Fibroblast of lung (primary cell): ENCODE measurements at places on chromosomes 5 and 9. TPM values are rescaled to one million over a fixed set of nuclear protein-coding genes. Genes with fewer than 3 reads are reported as not detected.

Gene NMUR2
- not detected in 2 replicates for total RNA-seq

GRCh38 chr9:119841016-119841415 is 471.8 kb upstream of the BRINP1 start:
- no peak for DNase-seq

GRCh38 chr9:91066042-91066415 is 264.4 kb downstream of the SYK start:
- DNase-seq, result no peak

DNA sequence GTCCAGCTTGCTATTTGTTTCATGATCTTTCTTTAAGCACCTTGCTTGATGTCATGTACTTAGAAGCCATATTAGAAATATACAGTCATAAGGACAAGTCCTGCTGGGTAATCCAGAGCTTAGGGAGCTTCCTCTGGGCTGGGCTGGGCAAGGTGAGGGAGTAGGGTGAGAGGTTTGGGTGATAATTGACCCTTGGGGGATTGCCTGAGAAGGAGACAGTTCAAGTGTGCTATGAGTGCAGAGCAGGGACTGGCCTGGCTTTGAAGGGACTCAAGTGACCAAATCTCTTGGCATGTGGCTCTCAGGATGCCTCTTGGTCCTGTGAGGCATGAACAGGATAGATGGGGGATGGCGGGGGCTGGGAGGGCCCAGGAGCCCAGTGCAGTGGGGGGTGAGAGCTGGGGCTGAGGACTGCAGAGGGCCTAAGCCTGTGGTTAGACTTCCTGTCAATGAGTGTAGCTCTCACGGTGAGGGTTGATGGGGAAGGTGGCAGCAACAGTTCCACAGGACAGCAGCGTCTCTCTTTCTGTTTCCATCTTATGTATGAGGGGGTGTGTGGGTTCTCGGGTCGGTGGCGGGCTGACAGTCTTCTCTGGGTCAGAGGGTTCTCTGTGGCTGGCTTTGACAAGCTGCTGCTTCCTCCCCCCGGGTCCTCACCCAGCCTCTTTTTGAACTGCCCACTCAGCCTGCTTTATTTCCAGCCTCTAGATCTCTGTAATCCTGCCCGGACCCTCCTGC is 53.5 kb downstream of the RGS3 start:
- peak; percentile 41 for DNase-seq

Gene PDE6A
- under 0.01 TPM in 2 replicates for total RNA-seq

- no peak for DNase-seq
Measured at GRCh38 chr5:162817364-162817763, 620.0 kb upstream of the CCNG1 start.

Gene HTR1A
- total RNA-seq, result not detected in 2 replicates

Gene HOMER1
- total RNA-seq, result 6.8 and 8.7 TPM in 2 replicates

DNA sequence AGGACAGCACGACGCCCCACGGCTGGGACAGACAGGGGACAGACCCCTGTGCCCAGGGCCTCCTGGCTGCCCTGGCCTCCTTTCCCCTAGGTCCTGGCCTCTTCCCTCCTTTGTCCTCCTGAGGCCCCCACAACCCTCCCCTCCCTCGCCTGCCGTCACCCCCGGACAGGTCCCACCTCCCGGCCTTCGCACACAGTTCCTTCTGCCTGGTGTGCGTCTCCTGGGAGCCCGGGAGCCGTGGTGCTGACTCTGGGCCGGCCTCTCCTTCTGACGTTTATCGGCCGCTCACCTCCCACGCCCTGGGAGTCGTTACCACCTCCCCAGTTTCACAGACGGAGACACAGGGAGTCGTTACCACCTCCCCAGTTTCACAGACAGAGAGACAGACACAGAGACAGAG is 25.1 kb upstream of the NOTCH1 start:
- DNase-seq, result no peak

- DNase-seq, result peak; percentile 47
Measured at GRCh38 chr5:103258957-103259704, 568 bp downstream of the MACIR start.

- no peak for DNase-seq
Measured at GRCh38 chr9:14912859-14913258, 2.6 kb upstream of the FREM1 start.

Gene EXOSC2
- total RNA-seq, result 22.0 and 27.7 TPM in 2 replicates

GRCh38 chr5:136769900-136770684 is 404.7 kb upstream of the TRPC7 start:
- DNase-seq, result peak; percentile 40

GRCh38 chr5:78547731-78548615 is 100.6 kb downstream of the LHFPL2 start:
- peak; percentile 92 for DNase-seq

- no peak for DNase-seq
Measured at GRCh38 chr9:6068983-6069382, 53.6 kb upstream of the RANBP6 start.

DNA sequence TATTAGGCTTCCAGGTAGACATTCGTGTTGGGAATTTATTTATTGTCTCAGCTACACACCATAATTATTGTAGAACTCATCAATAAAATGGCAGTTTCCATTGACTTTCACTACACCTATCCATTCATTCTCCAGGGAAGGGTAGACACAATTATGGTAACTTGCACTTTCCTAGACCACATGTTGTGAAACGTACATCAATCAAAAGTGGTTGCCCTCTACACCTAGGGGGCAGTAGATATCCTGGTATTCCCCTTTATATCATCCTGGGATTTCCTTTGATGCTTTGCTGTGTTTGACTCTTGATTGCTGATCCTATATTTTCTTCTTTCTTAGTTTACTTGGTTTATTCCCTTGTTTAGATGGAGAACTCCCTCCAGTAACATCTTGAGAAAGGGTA is 47.9 kb downstream of the ADGRV1 start:
- DNase-seq, result no peak

Gene C7
- under 0.01 and 11.6 TPM in 2 replicates for total RNA-seq

Gene SERF1B
- total RNA-seq, result 14.6 and 19.8 TPM in 2 replicates

Gene CDKN2B
- 29.0 and 44.9 TPM in 2 replicates for total RNA-seq

- no peak for DNase-seq
Measured at GRCh38 chr9:130990978-130991777, 17.8 kb upstream of the LAMC3 start.

Gene SPATA9
- 0.51 and 0.66 TPM in 2 replicates for total RNA-seq

DNA sequence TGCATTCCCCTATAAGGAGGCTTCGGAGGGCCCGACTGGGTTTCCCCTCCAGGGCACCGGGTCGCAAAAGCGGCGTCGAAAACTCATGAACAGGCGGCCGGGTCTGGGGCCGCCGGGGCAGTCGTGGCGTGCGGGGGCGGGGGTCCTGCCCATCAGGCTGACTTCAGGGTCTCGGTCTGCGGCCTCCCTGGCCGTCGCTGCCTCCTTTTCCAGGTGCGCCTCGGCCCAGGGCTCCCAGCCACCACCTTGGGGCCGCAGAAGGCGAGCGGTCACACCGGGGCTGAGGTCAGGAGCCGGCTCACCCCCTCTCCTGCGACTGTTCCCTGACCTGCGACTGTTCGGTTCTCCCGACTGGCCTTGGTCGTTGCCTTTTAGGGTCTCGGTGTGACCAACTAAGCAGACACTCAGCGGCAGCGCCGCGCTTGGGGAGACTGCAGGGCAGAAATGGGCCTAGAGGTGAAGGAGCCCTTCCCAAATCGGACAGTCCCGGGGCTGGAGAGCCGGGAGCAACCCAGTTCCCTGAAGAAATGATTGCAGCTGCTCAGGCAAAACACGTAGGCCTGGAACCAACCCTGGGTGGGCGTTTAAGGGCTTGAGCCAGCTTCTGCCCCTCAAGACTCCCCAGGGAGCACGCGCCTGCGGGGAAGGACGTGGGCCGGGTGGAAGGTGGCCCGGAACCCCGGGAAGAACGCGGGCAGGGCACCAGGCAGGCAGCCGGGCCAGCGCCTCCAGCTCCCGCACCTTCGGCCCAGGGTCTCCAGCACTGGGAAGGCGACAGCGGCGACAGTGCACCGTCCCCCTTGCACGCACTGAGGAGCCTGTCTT is 11.2 kb downstream of the IRX2 start:
- no peak for DNase-seq

- peak; percentile 71 for DNase-seq
Measured at GRCh38 chr9:128684325-128685199, 4.5 kb upstream of the SET start.

Gene OMD
- total RNA-seq, result under 0.01 and 0.17 TPM in 2 replicates

Gene PNPLA7
- total RNA-seq, result 1.3 and 3.0 TPM in 2 replicates

- DNase-seq, result no peak
Measured at GRCh38 chr5:159120446-159120845, 20.7 kb upstream of the EBF1 start.

- no peak for DNase-seq
Measured at GRCh38 chr9:133119103-133119845, 1.8 kb downstream of the RALGDS start.

Gene IL3
- not detected in 2 replicates for total RNA-seq

DNA sequence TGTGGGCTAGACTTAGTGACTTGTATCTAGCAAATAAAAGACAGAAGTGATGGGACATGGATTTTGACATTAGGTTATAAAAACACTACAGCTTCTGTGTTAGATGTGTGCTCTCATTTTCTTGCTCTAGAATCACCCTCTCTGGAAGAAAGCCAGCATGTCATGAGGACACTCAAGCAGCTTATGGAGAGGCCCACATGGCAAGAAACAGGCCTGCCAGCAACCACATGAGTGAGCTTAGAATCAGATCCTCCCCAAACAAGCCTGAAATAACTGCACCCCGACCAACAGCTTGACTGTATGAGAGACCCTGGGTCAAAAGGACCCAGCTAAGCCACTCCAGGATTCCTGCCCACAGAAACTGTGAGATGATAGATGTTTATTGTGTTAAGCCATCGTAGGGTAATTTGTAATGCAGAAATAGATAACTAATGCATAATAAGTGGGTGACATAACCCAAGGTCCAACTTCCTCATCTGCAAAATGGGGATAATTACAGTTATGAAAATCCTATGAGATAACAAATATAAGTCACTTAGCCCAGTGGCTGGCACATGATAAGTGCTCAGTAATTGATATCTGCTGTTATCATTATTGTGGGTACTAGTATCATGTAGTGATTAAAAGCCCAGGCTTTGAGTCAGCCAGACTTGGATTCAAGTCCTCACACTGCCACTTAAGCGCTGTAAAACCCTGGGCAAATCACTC is 86.5 kb downstream of the KLHL3 start:
- peak; percentile 61 for DNase-seq

GRCh38 chr9:33295571-33295970 is 5.3 kb downstream of the NFX1 start:
- no peak for DNase-seq

GRCh38 chr5:68408345-68408871 is 192.9 kb downstream of the PIK3R1 start:
- no peak for DNase-seq

- peak; percentile 88 for DNase-seq
Measured at GRCh38 chr5:128111818-128112448, 28.4 kb downstream of the SLC12A2 start.

- DNase-seq, result no peak
Measured at GRCh38 chr9:137168573-137168903, 1.3 kb downstream of the LRRC26 start.

GRCh38 chr5:32953694-32954093 is 242.6 kb downstream of the NPR3 start:
- no peak for DNase-seq

GRCh38 chr9:107983181-107983603 is 493.6 kb upstream of the KLF4 start:
- DNase-seq, result peak; percentile 55

- no peak for DNase-seq
Measured at GRCh38 chr5:143515829-143516228, 112.3 kb upstream of the NR3C1 start.

GRCh38 chr5:14810282-14810681 is 61.3 kb downstream of the ANKH start:
- no peak for DNase-seq

GRCh38 chr9:86333651-86334050 is 20.6 kb downstream of the TUT7 start:
- DNase-seq, result no peak

Gene PRPF4
- total RNA-seq, result 25.1 and 30.3 TPM in 2 replicates

Gene PHYHD1
- 12.3 and 20.0 TPM in 2 replicates for total RNA-seq

GRCh38 chr9:129712634-129713401 is 40.0 kb downstream of the PTGES start:
- DNase-seq, result peak; percentile 29

DNA sequence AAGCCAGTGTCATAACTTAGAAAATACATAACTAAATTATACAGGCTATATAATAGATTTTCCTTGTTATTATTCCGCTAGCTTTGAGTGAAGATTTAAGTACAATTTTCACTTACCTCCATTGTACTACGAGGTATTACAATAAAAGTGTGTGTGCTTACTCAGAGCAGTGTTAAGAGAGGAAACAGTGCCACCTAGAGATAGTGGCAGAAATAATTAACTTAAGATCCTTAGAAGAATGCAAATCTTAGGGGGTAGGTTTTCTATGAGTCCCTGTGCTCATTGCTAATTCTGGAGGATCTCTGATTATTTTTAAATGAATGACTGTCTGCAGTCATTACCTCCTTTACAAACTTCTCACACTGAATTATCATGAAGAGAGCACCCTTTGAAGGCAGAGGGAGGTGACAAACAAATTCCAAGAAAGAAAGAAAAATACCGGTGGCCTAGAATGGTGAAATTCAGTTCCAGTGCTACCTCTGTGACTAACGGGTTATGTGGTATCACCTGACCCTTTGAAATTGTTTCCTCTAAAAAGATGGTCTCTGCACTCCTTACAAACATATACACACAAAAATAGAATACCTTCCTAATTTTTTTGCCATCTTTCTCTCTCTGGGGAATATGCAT is 379.8 kb downstream of the TRIM36 start:
- peak; percentile 16 for DNase-seq

- DNase-seq, result peak; percentile 55
Measured at GRCh38 chr5:177189416-177189815, 55.8 kb downstream of the NSD1 start.

GRCh38 chr5:86709157-86709881 is 91.6 kb downstream of the COX7C start:
- DNase-seq, result no peak

GRCh38 chr5:41246376-41246775 is 33.0 kb upstream of the C6 start:
- peak; percentile 85 for DNase-seq

- DNase-seq, result no peak
Measured at GRCh38 chr5:59553992-59554391, 339.5 kb downstream of the PDE4D start.

DNA sequence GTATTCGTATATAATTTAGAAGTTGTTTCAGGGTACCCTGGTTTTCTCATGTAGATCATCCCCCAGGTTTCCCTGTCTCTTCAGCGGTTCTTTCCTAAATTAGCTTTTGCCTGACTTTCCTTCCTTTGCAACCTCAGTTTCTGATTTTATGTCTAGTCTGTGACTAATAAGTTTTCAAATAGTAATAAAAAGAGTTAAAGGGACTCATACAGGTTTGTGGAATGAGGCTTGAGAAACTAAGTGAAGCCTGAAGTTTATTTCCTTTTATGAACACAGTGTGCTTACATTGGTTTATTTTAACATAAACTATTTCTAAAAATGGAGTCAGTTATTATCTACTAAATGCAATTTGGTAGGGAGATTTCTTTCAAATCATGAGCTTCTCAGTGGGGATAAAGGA is 96.8 kb downstream of the TRIO start:
- peak; percentile 16 for DNase-seq

DNA sequence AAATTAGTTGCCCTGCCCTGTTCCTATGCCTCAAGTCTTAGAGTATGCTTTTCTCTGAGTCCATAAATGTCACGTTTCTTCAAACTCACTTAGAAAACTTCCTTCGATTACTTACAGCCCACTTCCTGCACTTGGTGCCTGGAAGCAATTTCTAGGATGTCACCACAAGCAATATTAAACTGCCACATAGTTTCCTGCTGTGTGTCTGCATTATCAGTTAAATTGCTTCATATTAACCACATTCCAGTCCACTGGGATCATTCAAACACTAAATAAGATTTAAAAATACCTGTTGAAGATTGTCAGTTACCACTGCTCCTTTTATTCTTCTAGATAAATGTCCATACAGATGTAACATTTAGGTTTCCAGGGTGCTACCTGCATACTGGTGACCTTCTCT is 4.1 kb downstream of the DENND1A start:
- DNase-seq, result peak; percentile 28

- peak; percentile 20 for DNase-seq
Measured at GRCh38 chr9:38435521-38435920, 11.3 kb upstream of the IGFBPL1 start.
